ENCODE measurements at places on chromosomes 11 and 22. TPM values are rescaled to one million over a fixed set of nuclear protein-coding genes. Genes with fewer than 3 reads are reported as not detected.

- peaks cover 59% of the 10 kb centered on the region for H3K4me1 ChIP-seq
- no peak overlapping the region for H3K27ac ChIP-seq
- DNase-seq = no peak
Measured at GRCh38 chr11:114293201-114293711, 2.9 kb upstream of the NNMT start.

Gene ADAMTS15
- total RNA-seq = 34.1 TPM

DNA sequence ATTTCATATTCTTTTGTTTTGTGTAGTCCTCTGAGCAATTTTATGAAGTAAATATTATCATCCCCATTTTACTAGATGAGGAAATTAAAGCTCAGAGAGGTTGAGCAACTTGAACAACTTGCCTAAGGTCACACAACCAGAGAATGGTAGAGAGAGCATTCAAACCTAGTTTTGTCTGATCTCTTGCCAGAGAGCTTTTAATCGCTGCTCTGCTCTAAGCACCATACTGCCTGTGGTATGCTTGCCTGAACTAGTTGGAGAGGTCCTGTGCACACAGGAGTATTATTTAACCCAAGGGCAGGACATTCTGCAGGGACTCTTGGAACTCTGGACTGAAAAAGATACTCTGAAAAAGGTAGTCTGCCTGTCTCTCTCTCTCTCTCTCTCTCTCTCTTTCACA is 38.5 kb downstream of the TRAF6 start:
- no peak for DNase-seq
- H3K36me3 ChIP-seq = no peaks in the 10 kb centered on the region
- no peak overlapping the region for H3K27ac ChIP-seq
- no peaks in the 10 kb centered on the region for H3K27me3 ChIP-seq
- no peak overlapping the region for H3K4me3 ChIP-seq

- H3K27me3 ChIP-seq = no peaks in the 10 kb centered on the region
- no peaks in the 10 kb centered on the region for H3K36me3 ChIP-seq
- H3K27ac ChIP-seq = no peak overlapping the region
- no peak overlapping the region for H3K4me3 ChIP-seq
- no peaks in the 10 kb centered on the region for H3K4me1 ChIP-seq
- no peak for DNase-seq
Measured at GRCh38 chr22:43502306-43502874, 90.6 kb downstream of the MPPED1 start.

GRCh38 chr22:20864186-20864908 is 5.5 kb downstream of the SNAP29 start:
- H3K36me3 ChIP-seq = no peaks in the 10 kb centered on the region
- no peaks in the 10 kb centered on the region for H3K27me3 ChIP-seq
- no peak overlapping the region for H3K4me3 ChIP-seq
- peaks cover 27% of the 10 kb centered on the region for H3K4me1 ChIP-seq
- H3K27ac ChIP-seq = no peak overlapping the region

Gene MS4A4E
- 11.4 TPM for total RNA-seq

DNA sequence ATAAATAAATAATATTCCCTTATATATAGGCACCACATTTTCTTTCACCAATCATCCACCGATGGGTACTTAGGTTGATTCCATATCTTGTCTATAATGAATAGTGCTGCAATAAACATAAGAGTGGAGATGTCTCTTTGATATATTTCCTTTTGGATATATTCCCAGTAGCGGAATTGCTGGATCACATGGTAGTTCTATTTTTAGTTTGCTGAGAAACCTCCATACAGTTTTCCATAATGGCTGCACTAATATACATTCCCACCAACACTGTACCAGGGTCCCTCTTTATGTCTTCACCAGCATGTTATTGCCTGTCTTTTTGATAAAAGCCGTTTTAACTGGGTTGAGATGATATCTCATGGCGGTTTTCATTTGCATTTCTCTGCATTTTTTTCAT is 23.6 kb downstream of the PAMR1 start:
- no peak overlapping the region for H3K27ac ChIP-seq
- no peaks in the 10 kb centered on the region for H3K36me3 ChIP-seq
- DNase-seq = no peak
- H3K4me1 ChIP-seq = no peaks in the 10 kb centered on the region
- H3K4me3 ChIP-seq = no peak overlapping the region

DNA sequence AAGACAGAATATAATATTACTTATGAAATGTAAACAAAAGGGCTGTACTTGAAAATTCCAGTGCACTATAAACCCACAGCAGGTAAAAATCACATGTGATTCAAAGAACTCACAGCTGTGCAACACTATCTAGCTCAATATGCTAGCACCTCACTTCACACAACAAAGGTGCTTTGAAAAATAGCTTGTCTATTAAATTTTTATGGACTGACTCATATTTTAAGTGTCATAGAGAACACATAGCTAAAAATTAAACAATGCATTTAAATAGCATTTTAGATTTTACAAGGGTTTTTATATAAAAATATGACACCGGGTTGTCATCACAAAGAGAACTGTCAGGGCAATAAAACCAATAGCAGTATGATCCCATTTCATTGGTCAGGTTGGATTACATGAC is 1390.5 kb upstream of the TENM4 start:
- no peak overlapping the region for H3K27ac ChIP-seq
- H3K36me3 ChIP-seq = no peaks in the 10 kb centered on the region
- no peaks in the 10 kb centered on the region for H3K27me3 ChIP-seq
- H3K4me3 ChIP-seq = no peak overlapping the region
- H3K4me1 ChIP-seq = no peaks in the 10 kb centered on the region
- no peak for DNase-seq

DNA sequence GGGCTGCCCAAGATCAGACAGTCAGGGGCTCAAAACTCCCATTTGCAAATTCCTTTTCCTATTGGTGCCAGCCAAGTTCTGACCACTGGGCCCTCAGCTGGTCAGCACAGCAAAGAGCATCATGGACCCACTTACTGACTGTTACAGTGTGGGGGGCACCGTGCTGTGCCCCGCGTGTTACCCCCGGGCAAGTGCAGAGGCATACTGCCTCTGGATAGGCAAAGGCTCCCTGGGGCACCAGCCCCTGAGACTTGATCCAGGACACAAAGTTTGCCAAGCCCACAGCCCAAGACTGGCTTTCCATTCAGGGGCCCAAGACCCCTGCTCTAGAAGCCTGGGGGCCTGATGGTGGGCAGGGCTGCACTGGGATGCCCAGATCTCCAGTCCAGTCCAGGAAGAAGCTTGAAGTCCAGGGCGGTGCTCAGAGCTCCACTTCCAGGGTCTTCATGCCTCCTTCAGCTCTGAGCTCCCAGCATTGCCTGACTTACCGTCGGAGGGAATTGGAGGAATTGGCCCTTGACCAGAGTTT is 6.6 kb downstream of the LRRC32 start:
- H3K27me3 ChIP-seq = no peaks in the 10 kb centered on the region
- H3K4me1 ChIP-seq = peaks cover 13% of the 10 kb centered on the region
- no peak overlapping the region for H3K27ac ChIP-seq
- no peaks in the 10 kb centered on the region for H3K36me3 ChIP-seq
- DNase-seq = no peak

Gene SLC22A12
- total RNA-seq = not detected

Gene OR6T1
- total RNA-seq = not detected

GRCh38 chr11:64914123-64914522 is 2.9 kb downstream of the ATG2A start:
- no peaks in the 10 kb centered on the region for H3K27me3 ChIP-seq
- DNase-seq = no peak
- no peak overlapping the region for H3K4me3 ChIP-seq

DNA sequence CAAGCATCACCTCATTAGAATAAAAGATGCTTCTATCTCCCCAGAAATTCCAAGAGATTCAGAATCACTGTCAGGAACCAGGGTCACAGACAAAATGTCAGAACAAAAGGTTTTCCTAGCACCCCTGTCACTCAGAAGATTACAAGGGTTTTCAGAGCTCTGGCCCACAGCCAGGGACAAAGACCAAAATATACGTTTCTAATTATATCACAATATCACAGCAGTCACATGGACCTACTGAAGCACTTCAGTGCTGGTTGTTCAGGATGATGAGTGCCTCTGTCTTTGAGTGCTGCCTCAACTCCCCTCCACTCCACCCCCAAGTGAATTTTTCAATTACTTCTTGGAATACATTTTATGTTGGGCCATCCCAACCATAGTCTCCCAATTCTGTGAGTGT is 21.9 kb upstream of the RTL6 start:
- no peaks in the 10 kb centered on the region for H3K4me1 ChIP-seq
- H3K4me3 ChIP-seq = no peak overlapping the region
- no peak overlapping the region for H3K27ac ChIP-seq

Gene COA4
- total RNA-seq = 73.7 TPM

Gene UPB1
- 0.98 TPM for total RNA-seq

- H3K4me3 ChIP-seq = no peak overlapping the region
- DNase-seq = no peak
- no peaks in the 10 kb centered on the region for H3K36me3 ChIP-seq
- H3K4me1 ChIP-seq = no peaks in the 10 kb centered on the region
- H3K27me3 ChIP-seq = no peaks in the 10 kb centered on the region
- no peak overlapping the region for H3K27ac ChIP-seq
Measured at GRCh38 chr11:104695065-104695463, 203.2 kb downstream of the CASP12 start.

Gene EMID1
- 1.5 TPM for total RNA-seq

DNA sequence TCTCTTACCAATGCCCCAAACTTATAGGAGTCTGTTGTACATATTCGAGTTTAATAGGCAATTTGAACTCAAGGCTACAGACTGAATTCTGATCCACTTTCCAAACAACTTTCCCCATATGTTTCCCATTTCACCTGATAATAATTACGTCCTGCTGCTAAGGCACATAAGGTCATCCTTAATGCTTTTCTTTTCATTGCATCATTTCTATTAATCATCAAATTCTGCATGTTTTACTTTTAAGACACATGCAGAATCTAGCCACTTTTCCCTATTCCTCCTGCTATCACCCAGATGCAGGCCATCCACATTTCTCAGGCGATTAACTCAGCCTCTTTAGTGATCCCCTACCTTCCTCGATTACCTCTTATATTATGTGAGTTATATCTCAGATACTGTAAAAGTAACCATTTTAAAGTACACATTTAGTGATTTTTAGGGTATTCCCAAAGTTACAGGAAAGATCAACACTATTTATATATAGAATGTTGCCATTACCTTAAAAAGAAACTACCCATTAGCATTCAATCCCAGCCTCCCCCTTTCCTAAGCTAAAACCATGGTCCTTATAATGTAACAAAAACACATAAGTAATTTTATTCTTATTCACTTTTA is 14.9 kb downstream of the XKR3 start:
- H3K4me1 ChIP-seq = no peaks in the 10 kb centered on the region
- no peak for DNase-seq
- H3K27me3 ChIP-seq = no peaks in the 10 kb centered on the region
- no peak overlapping the region for H3K4me3 ChIP-seq
- no peaks in the 10 kb centered on the region for H3K36me3 ChIP-seq

DNA sequence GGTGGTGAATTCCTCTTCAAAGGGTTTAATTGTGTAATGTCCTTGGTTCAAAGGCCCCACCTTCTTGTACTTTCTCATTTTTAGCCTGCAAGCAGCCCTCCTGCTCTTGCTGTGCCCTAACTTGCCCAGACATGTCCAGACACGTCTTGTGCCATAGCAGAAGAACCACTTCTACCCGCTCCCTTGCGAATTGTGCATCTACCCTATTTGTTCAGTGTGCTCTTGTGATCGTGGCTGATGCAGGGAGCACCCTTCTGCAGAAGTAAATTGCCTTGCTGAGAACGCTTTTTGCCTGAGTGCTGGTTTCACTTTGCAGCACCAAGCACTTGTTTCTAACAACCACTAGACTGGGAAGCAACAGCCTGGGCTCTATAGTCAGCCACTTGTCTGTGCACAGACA is 249.4 kb downstream of the SBF2 start:
- H3K27me3 ChIP-seq = no peaks in the 10 kb centered on the region
- H3K36me3 ChIP-seq = no peaks in the 10 kb centered on the region
- H3K27ac ChIP-seq = no peak overlapping the region

GRCh38 chr11:58919561-58919960 is 19.7 kb upstream of the GLYATL1 start:
- no peaks in the 10 kb centered on the region for H3K27me3 ChIP-seq
- H3K27ac ChIP-seq = no peak overlapping the region
- no peak overlapping the region for H3K4me3 ChIP-seq
- H3K4me1 ChIP-seq = no peaks in the 10 kb centered on the region
- no peak for DNase-seq

Gene PLEKHA7
- 56.7 TPM for total RNA-seq

- H3K4me1 ChIP-seq = no peaks in the 10 kb centered on the region
- no peaks in the 10 kb centered on the region for H3K27me3 ChIP-seq
- no peak overlapping the region for H3K4me3 ChIP-seq
Measured at GRCh38 chr11:13923182-13923581, 39.3 kb upstream of the SPON1 start.

Gene KDM4E
- total RNA-seq = not detected

Gene DRD4
- total RNA-seq = 0.84 TPM

Gene APOBEC3A
- not detected for total RNA-seq

DNA sequence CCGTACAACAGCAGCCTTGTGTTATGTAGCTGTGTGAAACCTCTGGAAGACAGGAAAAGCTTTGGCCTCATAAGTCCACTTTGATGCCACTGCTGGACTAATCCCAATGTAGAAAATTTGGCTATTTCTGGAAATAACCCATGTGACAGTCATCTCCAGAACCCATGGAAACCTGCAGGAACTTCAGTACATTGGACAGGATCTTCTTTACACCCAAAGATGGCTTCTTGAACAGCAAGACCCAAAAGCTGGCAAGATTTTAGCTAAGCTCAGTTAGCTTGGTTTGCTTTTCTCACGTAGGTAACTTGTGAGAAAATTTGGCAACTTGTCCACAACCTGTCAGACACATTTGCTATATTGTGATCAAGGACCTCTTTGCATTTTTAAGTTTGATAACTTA is 74.8 kb upstream of the RCN1 start:
- no peaks in the 10 kb centered on the region for H3K4me1 ChIP-seq
- no peak overlapping the region for H3K4me3 ChIP-seq
- no peaks in the 10 kb centered on the region for H3K27me3 ChIP-seq
- H3K36me3 ChIP-seq = no peaks in the 10 kb centered on the region

GRCh38 chr11:46686886-46687795 is 13.3 kb downstream of the ARHGAP1 start:
- DNase-seq = no peak
- no peaks in the 10 kb centered on the region for H3K27me3 ChIP-seq
- H3K4me3 ChIP-seq = no peak overlapping the region
- peak overlapping the region; percentile 42 for H3K27ac ChIP-seq
- no peaks in the 10 kb centered on the region for H3K36me3 ChIP-seq

Gene RELT
- 2.4 TPM for total RNA-seq

DNA sequence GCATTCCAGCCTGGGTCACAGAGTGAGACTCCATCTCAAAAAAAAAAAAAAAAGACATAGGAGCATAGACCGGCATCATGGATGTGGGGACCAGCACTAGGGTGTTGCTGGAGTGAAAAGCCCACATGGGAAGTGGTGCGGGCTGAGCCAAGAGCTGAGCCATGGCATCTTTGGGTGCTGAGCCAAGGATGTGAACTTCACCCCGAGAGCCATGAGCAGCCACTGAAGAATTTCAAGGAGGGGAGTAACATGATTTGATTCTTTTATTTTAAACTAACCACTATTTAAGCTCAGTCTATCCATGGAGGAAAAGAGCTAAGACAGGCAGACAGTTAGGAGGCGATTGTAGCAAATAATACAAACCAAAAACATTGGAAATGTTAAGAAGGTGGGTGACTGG is 57.4 kb downstream of the AHNAK start:
- H3K4me1 ChIP-seq = peaks cover 12% of the 10 kb centered on the region
- no peaks in the 10 kb centered on the region for H3K27me3 ChIP-seq
- H3K4me3 ChIP-seq = no peak overlapping the region
- DNase-seq = no peak
- H3K27ac ChIP-seq = no peak overlapping the region
